ENCODE measurements at places on chromosomes 12 and 14. TPM values are rescaled to one million over a fixed set of nuclear protein-coding genes. Genes with fewer than 3 reads are reported as not detected.

Gene PSMA3
- 255 TPM for total RNA-seq

Gene KRT72
- total RNA-seq = not detected

Gene FSCB
- not detected for total RNA-seq

Gene RNU4-1
- under 0.01 TPM for total RNA-seq

Gene PRMT5
- 142 TPM for total RNA-seq

Gene TBX3
- total RNA-seq = 2.0 TPM

Gene FBLN5
- 2.2 TPM for total RNA-seq

Gene CCDC60
- not detected for total RNA-seq

Gene TAS2R19
- not detected for total RNA-seq

Gene TSHR
- not detected for total RNA-seq

Gene AKAP6
- 0.22 TPM for total RNA-seq

Gene CBX5
- total RNA-seq = 61.5 TPM

Gene TMEM119
- not detected for total RNA-seq

Gene TMPRSS12
- not detected for total RNA-seq

Gene GOLGA5
- 25.0 TPM for total RNA-seq

- no peak for DNase-seq
Measured at GRCh38 chr12:85393606-85394005, 113.6 kb downstream of the ALX1 start.

DNA sequence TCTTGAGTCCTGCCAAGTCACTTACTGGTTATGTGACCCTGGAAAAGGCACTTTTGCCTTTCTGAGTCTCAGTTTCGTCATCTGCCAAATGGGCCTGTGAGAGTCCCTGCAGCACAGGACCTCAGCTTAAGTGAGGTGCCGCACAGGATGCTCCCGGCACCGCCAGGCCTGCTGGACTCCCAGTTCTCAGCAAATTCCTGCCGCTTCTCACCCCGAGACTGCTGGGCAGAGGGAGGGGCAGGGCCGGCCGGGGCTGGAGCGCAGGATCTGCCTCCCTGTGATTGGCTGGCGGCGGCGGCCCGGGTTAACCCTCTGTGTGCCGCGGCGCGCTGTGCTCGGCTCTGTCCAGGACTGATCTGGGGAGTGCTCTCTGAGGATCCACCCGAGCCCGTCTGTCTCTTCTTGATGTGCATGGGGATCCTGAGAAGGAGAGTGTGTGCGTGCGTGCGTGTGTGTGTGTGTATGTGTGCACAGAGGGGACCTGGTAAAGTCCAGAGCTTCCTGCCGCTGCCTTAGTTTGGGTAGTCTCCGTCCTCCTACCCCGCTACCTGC is 8.6 kb downstream of the SETD1B start:
- DNase-seq = no peak

GRCh38 chr14:79279645-79280597 is 931.4 kb downstream of the DIO2 start:
- no peak for DNase-seq

DNA sequence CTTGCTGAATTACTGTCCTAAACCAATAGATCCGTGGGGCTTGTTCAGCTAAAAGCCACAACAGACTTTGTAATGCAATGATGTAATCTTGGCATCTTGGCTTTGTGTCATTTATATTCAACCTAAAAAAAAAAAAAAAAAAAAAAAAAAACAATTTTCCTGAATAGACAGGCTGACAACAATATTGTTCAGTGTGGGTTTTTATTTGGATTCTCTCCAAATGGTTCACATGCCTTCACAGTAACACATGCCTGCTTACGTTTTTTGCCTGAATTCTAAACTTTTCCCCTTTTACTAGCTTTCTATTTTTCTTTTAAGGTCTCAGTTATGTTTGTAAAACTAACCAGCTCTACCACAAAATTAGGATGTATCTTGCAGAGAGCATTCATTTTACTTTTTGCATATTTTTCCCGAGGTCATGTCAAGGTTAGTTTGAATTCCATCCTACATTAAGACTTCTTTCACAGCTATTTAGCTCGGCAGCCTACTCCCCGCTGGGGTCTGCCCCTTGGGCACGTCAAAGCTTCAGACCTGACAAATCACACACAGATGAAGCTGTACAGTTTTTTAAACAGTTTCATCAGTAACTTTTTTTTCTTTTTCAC is 213.7 kb upstream of the NPAS3 start:
- DNase-seq = peak; percentile 42

- no peak for DNase-seq
Measured at GRCh38 chr14:58919217-58919616, 269.2 kb upstream of the DAAM1 start.

- peak; percentile 70 for DNase-seq
Measured at GRCh38 chr14:58171090-58171489, 19.1 kb upstream of the ARMH4 start.

GRCh38 chr12:129119537-129119936 is 266.3 kb downstream of the GLT1D1 start:
- DNase-seq = no peak

GRCh38 chr14:100403105-100403504 is 80.0 kb downstream of the SLC25A47 start:
- no peak for DNase-seq

DNA sequence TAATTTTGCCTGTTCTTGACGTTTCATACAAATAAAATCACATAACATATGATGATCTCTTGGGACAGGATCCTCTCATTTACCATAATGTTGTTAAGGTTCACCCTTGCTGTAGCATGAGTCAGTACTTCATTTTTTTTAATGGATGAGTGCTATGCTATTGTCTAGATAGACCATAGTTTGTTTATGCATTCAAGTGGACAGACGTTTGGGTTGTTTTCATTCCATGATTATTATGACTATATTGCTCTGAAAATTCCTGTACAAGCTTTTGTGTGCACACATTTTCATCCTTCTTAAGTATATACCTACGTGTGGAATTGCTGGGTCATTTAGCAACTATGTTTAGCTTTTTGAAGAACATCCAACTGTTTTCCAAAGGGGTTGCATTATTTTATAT is 325.6 kb upstream of the TMEM132C start:
- DNase-seq = no peak

- no peak for DNase-seq
Measured at GRCh38 chr12:103028881-103029639, 71.6 kb downstream of the ASCL1 start.

- no peak for DNase-seq
Measured at GRCh38 chr12:59710004-59710628, 114.3 kb downstream of the SLC16A7 start.

- DNase-seq = no peak
Measured at GRCh38 chr12:104695453-104696148, 238.9 kb downstream of the CHST11 start.

- no peak for DNase-seq
Measured at GRCh38 chr12:13609894-13610679, 371.3 kb downstream of the GRIN2B start.

- no peak for DNase-seq
Measured at GRCh38 chr12:3132636-3133404, 55.6 kb downstream of the TSPAN9 start.

DNA sequence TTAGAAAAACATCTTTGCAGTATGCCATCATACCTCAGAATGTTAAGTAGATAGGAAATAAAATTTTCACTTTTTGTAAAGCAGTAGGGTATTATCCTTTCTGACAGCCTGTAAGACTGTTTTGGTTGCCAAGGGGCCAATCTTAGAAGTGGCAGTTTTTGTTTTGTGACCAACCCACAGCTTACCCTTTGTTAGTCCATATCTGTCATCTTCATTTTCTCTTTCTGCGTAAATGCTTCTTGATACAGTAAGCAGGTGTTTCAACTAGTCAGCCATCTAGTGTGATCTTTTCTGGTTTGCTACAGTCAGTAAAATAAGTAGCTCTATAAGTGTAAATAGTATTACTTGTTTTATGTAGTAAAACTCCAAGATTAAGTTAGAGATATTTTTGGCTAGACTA is 8.8 kb downstream of the PPM1A start:
- no peak for DNase-seq

Measured in epithelial cell of proximal tubule (primary cell).